ENCODE measurements at places on chromosomes 2 and 18. TPM values are rescaled to one million over a fixed set of nuclear protein-coding genes. Genes with fewer than 3 reads are reported as not detected.

GRCh38 chr2:189293164-189293563 lies 113.6 kb upstream of the COL5A2 start:
- peaks cover 38% of the 10 kb centered on the region for H3K36me3 ChIP-seq
- peaks cover 56% of the 10 kb centered on the region for H3K4me1 ChIP-seq
- no peaks in the 10 kb centered on the region for H3K27me3 ChIP-seq
- H3K4me3 ChIP-seq: no peak overlapping the region
- no peak for DNase-seq

GRCh38 chr2:64794426-64794995 lies 140.8 kb upstream of the SERTAD2 start:
- H3K4me1 ChIP-seq: no peaks in the 10 kb centered on the region
- H3K36me3 ChIP-seq: no peaks in the 10 kb centered on the region
- H3K27me3 ChIP-seq: no peaks in the 10 kb centered on the region
- H3K27ac ChIP-seq: no peak overlapping the region

ATP6V1C2 gene
- not detected for total RNA-seq

DNA sequence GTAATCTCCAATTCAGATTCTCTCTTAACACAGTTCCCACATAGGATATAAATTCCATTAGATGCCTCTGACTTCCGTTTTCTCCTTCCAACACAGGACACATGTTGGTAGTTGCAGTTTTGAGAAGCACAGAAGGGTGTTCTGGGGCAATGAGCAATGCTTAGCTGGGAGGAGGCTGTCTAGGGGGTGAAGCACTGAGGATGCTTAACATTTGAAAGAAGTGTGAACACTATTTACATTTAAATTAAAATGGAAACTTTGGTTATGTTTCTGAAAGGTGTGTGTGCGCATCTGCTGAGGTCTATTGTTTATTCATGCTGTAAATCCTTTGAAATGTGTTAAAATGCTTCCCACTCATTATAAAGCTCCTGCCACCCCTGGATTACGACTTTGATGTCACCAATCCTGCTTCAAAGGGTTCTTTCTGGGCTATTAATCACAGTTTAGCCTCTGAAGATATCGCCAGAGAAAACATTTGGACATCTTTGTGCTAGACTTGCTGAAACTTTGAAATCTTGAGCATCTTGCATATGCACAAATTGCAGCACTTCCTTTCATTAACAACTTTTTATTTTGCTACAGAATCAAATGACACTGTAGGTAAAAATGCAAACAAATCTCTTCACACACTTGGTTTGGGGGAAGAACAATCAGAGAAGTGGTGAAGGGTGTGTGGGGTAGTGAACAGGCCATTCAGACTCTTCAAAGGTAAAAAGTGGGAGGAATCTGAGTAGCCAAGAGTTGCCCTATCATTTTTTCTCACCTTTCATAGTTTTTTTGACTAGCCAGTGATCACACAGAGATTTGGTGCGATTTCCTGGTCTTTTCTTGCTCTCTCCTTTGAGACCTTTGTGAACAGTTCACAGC lies 258.4 kb downstream of the MYO3B start:
- peaks cover 38% of the 10 kb centered on the region for H3K27me3 ChIP-seq
- no peak overlapping the region for H3K4me3 ChIP-seq

DNAH7 gene
- 0.18 TPM for total RNA-seq

GRCh38 chr2:85053802-85054201 lies 79.4 kb upstream of the TCF7L1 start:
- H3K4me3 ChIP-seq: no peak overlapping the region
- H3K4me1 ChIP-seq: peaks cover 17% of the 10 kb centered on the region
- H3K27ac ChIP-seq: no peak overlapping the region
- no peaks in the 10 kb centered on the region for H3K27me3 ChIP-seq
- H3K36me3 ChIP-seq: peaks cover 17% of the 10 kb centered on the region

- peaks cover 65% of the 10 kb centered on the region for H3K27me3 ChIP-seq
- H3K4me1 ChIP-seq: peaks cover 22% of the 10 kb centered on the region
- no peak overlapping the region for H3K27ac ChIP-seq
- H3K36me3 ChIP-seq: no peaks in the 10 kb centered on the region
Observed at GRCh38 chr2:15940661-15941480, 521 bp downstream of the MYCN start.

DNA sequence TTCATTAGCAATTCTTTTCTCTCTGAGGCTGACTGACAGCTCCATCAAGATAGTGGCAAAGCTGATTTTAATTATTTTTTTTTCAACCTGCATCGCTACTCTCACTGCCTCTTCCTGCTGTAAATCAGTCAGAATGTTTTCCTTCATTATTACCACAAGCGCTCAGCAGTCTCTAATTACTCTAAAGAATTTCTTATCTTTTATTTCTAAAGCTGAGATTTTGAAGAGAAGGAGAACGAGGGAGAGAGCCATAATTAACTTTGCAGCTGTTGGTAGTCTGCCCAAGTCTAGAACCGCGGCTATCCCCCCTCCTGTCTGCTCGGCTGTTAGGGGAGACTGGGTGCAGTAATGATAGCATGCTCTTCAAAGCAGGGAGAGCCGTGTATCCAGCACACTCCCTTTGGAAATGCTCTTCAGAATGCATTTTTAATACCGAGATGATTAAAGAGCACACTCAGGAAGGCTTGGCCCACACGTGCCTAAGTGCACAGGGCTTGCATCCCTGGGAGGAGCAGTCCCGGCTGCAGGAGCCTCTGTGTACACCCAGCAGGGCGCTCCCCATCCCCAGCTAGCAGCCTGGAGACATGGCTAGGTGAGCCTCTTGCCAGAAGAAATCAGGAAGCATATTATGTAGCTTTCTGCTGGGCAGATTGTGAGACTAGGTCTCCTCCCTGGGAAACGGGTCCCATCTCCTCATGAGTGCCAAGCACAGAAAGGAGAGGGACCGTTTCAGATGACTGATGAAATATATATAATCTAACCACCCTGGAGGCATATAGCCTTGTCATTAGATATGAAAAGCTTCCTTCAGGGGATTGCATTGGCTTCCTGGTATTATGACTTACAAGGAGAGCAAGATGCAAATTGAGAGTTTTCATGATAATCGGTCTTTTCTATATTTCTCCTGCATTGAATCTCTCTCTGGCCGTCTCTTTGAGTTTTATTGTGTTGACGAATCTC lies 555.2 kb downstream of the CMPK2 start:
- H3K4me1 ChIP-seq: no peaks in the 10 kb centered on the region
- peaks cover 4% of the 10 kb centered on the region for H3K27me3 ChIP-seq
- no peak overlapping the region for H3K27ac ChIP-seq
- no peak for DNase-seq

PSMA8 gene
- total RNA-seq: 3.3 TPM

DNA sequence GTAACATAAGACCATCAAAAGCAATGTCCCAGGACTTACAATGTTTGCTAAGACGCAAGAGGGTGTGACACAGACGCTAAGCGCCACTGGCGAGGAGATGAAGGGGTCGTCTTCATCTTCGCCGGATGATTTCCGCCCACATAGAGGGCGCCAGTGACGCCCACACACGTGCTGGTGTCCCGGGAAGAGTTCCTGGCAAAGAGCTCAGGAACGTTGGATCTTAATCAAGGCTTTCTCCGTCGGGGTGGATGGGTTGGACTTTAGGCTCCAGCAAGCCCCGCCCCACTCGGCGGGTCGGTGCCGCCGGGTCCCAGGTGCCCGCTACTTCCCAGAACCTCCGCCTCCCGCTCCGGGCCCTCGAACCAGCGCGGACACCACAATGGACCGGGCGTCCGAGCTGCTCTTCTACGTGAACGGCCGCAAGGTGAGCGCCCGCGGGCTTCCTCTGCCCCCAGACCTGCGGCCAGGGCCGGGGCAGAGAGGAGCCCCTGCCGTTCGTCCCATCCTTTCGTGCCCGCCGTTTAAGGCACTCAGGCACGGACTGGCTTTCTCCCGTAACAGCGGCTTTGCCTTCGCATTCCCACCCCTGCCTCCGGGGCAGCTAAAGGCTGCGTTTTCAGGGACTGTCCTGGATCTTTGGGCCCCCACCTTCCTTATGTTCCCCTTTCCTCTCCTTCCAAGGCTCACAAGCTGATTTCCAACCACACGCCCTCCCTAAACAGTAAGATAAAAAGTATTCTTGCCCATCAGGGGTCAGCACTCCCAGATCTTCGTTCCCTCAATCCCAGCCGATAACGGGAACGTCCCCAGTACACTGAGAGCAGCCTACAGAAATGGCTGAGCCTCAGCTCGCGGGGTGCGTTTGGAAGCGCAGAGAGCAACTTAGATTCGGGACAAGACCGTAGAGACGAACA lies at the start of gene AOX1:
AOX1 (plus strand) TSS at position 285 of the 914 bp plus-strand sequence; CDS start at position 380, 95 bp downstream.
- H3K4me1 ChIP-seq: peaks cover 11% of the 10 kb centered on the region
- peaks cover 10% of the 10 kb centered on the region for H3K27me3 ChIP-seq
- peaks cover 2% of the 10 kb centered on the region for H3K36me3 ChIP-seq
- DNase-seq: peak; percentile 6
- H3K27ac ChIP-seq: no peak within 1 kb of the TSS

DNA sequence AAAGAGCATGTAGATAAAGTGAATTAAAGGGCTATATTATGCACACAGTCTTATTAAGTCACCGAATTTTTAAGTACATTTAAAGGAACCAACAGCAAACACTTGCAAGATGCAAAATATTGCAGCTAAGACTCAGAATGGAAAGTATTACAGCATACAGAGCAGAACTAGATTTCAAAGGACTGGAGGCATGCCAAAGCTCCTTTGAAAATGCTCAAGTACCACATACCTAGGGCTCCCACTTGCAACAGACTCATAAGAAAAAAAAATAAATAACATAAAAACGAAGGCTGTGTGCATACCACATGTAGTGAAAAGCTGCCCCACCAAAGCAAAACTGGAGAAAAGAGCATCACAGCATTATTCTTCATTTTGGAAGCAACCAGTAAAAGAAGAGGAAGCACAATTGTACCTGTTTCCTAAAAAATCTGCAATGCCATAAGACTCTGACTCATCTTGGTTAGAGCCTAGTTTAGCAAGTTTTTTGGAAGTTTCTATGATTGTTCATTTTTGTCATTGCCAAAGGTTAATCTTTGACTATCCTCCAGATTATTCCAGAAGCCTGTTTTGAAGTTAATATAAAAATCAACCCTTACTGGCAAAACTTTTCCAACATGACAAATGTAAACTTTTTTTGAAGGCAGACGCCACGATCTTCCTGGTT lies 306.0 kb upstream of the COL3A1 start:
- H3K36me3 ChIP-seq: no peaks in the 10 kb centered on the region
- H3K27ac ChIP-seq: no peak overlapping the region
- DNase-seq: no peak
- no peaks in the 10 kb centered on the region for H3K27me3 ChIP-seq
- H3K4me1 ChIP-seq: no peaks in the 10 kb centered on the region

- no peaks in the 10 kb centered on the region for H3K4me1 ChIP-seq
- no peak overlapping the region for H3K4me3 ChIP-seq
- peaks cover 33% of the 10 kb centered on the region for H3K27me3 ChIP-seq
Observed at GRCh38 chr2:240916571-240917008, 10.5 kb downstream of the CROCC2 start.

DNA sequence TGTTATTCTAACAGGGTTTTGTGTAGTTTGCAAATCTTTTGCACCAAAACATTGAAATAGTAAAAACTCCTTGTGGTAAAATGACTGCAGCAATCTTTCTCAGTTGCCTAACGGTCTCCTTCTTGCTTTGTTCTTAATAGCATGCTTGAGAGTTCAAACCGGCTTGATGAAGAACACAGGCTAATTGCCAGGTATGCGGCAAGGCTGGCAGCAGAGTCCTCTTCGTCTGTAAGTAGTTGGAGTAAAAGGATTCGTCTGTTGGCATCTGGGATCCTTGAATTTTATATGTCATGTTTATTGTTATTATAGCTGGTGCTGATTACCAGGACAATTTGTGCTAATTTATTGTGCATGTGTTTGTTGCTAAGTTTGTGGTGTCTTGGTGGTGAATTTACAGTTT lies 138.1 kb downstream of the DTNA start:
- peaks cover 3% of the 10 kb centered on the region for H3K27me3 ChIP-seq
- no peaks in the 10 kb centered on the region for H3K4me1 ChIP-seq
- no peak overlapping the region for H3K27ac ChIP-seq
- no peak overlapping the region for H3K4me3 ChIP-seq
- no peak for DNase-seq
- H3K36me3 ChIP-seq: no peaks in the 10 kb centered on the region

DNA sequence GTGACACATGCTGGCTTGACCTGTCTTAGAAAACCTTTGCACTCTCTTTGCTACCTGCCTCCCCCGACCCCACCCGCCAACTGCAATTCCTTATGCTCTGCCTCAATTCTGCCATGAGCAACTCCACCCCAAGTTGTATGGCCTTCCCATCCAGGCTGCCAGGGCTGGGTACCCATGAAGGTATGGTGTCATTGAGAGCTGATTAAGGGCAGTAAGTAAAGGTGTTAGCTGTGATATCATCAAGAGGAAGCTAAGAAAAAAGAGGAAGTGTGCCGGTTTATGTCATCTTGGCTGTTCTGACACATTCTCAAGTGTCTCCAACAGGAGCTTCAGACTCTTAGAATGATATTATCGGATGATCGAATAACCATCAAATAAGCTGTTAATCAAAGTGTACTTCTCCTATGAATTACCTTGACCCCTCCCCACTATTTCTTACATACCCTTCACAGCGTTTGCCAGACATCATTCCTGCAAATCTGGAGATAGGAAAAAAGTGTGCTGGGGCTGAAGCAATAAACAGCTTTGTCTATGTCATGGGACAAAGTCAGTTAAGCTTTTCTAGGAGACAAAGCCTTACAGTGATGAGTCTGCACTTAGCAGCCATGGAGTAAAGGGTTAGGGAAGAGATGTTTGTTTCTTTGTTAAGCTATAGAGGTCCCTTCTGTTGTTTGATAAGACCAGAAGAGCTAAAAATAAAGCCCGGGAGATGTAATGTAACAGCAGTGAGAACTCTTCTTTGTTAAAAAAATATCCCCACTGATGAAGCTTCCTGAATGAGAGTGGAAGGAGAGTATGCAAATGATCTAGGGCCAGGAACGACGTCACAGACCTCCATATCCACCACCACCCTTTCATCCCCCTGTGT lies 40.4 kb upstream of the SMAD2 start:
- no peak overlapping the region for H3K4me3 ChIP-seq
- H3K27me3 ChIP-seq: peaks cover 13% of the 10 kb centered on the region
- H3K27ac ChIP-seq: no peak overlapping the region
- no peaks in the 10 kb centered on the region for H3K4me1 ChIP-seq

- DNase-seq: no peak
- H3K36me3 ChIP-seq: peaks cover 9% of the 10 kb centered on the region
- no peaks in the 10 kb centered on the region for H3K27me3 ChIP-seq
- peak overlapping the region; percentile 88 for H3K4me3 ChIP-seq
- H3K4me1 ChIP-seq: peaks cover 36% of the 10 kb centered on the region
- peak overlapping the region; percentile 95 for H3K27ac ChIP-seq
Observed at GRCh38 chr18:63971320-63972001, 1.6 kb downstream of the SERPINB8 start.
